ENCODE measurements at places on chromosomes 5 and 9. TPM values are rescaled to one million over a fixed set of nuclear protein-coding genes. Genes with fewer than 3 reads are reported as not detected.

The WNT8A gene
- not detected for total RNA-seq

The CCNJL gene
- not detected for total RNA-seq

The ZNF454 gene
- not detected for total RNA-seq

The PRSS3 gene
- not detected for total RNA-seq

The ORM2 gene
- total RNA-seq = not detected

The NR6A1 gene
- total RNA-seq = 1.2 TPM

The SETD9 gene
- total RNA-seq = 5.0 TPM

The FBLL1 gene
- total RNA-seq = 1.1 TPM

The PAIP1 gene
- total RNA-seq = 28.3 TPM

The GABBR2 gene
- not detected for total RNA-seq
